Activated CD4-positive, alpha-beta T cell treated with anti-CD3 and anti-CD28 coated beads for 36 hours (primary cell): ENCODE measurements at places on chromosomes 7 and 10. TPM values are rescaled to one million over a fixed set of nuclear protein-coding genes. Genes with fewer than 3 reads are reported as not detected.

Gene BLNK
- total RNA-seq = not detected

Gene NSUN6
- 16.0 TPM for total RNA-seq

Gene CREB5
- 0.61 TPM for total RNA-seq

Gene C10orf62
- total RNA-seq = not detected

Gene OPN1SW
- not detected for total RNA-seq

Gene PRR15
- not detected for total RNA-seq

Gene SMARCD3
- total RNA-seq = 4.1 TPM

Gene SAP25
- 13.1 TPM for total RNA-seq

Gene NODAL
- not detected for total RNA-seq

Gene NKX2-3
- total RNA-seq = not detected

Gene PTPRE
- 23.0 TPM for total RNA-seq

GRCh38 chr10:82340166-82340565 is 465.2 kb downstream of the NRG3 start:
- no peak for DNase-seq

GRCh38 chr7:1811850-1812508 is 141.9 kb downstream of the ELFN1 start:
- no peak for DNase-seq

GRCh38 chr10:52314822-52315552 is 906 bp downstream of the DKK1 start:
- peak; percentile 10 for DNase-seq

DNA sequence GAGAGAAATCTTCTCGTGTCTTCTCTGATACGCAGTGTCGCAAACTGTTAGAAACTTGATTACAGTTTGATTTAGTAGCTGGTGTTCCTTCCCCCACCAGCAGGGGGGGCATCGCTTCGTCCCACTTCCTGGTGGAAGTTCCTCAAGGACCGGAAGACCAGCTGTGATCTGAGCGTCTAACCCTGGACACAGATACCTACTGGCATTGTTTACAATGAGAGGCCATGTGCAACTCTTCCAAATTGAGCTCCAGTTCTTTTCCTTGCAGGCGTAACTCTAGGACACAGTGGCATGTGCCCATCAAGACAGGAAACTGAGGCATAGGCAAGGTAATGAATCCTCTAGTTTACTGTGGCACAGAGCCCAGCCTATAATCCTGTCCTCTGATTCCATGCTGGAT is 219.0 kb downstream of the CCDC3 start:
- DNase-seq = peak; percentile 65

DNA sequence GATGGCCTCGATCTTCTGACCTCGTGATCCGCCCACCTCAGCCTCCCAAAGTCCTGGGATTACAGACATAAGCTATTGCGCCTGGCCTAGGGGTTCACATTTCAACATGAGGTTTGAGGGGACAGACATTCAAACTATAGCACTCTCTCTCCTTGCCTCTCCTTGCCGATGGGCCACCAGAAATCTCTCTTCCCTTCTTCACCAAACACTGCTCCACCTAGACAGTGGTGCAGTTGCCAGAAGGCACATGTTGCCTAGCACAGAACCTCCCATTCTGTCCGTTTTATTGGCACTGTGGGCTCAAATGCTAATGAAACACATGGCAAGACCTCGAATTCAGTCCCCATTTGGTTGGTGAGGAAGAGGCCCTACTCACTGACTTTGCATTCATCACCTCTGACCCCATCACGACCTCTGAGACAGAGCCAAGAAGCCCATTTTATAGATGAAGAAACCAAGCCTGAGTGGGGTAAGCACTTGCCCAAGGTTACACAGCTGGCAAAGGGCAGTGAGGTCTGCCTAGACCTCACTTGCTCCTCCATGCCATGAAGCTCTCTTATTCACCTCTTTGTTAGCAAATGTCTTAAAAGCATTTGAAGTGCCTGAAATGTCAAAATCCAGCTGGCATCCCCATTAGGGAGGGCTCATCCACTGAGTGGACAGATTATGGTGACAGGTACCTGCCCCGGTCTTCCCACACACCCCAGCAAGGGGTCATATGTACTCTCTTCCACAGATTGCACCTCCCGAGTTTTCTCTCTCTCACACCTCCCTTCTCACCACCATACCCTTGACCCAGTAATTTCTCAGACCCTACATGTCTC is 34.0 kb downstream of the GPRIN2 start:
- no peak for DNase-seq

GRCh38 chr10:14244801-14245211 is 85.9 kb downstream of the FRMD4A start:
- no peak for DNase-seq

DNA sequence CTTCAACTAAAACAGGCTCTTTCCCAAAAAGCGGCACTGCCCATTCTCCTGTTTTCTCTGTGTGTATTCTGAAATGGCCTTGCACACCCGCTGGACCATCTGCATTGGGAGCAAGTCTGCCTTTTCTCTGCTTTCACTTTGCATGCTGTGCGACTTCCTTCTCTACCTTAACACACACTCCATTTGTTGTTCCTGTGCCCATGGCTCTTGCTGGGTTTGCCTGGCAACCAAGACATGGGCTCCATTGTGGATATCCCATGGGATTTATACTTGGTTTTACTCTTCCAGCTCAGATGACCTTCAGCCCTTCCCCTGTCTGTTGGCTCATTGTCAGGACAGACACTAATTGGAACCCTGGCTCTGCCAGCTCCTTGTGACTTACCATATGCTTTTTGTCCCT is 465.3 kb downstream of the REEP3 start:
- DNase-seq = no peak

DNA sequence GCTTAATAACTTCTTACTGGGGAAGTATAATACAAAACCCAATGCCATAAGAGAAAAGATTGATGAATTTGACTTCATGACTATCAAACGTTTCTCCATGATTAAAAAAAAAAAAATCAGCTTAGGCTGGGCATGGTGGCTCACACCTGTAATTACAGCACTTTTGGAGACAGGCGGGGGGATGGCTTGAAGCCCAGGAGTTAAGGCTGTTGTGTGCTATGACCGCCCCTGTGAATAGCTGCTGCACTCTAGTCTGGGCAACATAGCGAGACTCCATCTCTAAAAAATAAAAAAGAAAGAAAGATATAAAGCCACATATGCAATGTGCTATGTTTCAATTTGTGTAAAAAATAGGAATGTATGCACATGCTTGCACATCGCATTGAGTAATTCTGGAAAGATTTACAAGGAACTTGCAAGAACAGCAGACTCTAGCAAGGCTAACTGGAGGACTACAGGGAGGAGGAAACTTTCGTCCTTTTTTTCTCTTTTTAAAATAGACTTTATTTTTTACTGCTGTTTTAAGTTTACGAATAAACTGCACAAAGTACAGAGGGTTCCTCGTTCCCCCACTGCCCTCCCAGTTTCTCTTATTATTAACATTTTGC is 10.3 kb upstream of the RARRES2 start:
- DNase-seq = no peak

- no peak for DNase-seq
Observed at GRCh38 chr10:116646502-116646901, 25.7 kb downstream of the PNLIPRP2 start.

DNA sequence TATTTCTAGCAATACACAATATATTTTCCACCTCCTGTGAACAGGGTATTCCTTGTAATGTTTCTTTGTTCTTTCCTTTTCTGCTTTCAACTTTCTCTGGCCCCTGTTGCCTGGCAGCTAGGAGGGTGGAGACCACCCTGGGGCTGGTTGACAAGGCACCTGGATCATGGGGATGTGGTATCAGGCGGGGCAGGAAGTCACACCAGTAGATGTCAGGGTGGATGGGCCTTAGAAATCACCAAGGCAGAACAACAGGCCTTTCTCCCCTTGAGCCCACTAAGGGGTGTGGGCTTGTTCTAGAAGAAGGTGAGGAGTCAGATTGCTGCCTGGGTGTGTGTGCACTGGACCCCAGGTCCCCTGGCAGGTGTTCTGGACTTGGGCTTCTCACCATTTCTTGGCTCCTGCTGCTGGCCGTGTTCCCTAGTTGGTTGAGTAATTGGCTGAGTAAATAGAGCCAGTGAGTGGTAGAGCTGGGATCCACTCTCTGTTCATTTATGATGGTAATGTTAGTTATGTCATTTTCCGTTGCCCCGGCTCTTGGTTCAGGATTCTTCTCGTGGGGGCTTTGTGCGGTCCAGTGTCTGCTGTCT is 24.9 kb downstream of the ZNF783 start:
- DNase-seq = no peak

DNA sequence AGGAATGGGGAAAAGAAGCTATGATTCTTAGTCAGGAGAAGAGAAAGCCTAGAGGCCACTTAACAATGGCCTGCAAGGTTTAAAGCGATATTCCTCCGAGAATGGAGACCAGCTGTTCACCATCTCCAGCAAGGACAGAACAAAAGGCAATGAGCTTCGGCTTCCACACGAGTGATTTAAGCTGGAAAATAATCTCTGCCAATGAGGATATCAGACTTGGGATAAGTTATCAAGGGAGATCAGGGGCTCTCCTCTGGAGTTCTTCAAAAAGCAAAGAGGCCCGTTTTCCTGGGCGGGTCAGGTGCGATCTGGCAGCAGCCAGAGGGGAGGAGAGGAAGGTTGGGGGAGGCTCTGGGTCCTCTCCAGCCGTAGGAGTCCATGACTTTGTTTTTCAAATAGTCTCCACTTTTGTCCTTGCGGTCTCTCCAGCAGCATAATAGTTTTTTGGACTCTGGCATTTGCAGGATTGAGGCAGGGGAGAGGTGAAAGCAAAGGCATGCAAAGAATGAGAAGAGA is 211.3 kb downstream of the SKIDA1 start:
- DNase-seq = no peak

- DNase-seq = no peak
Observed at GRCh38 chr7:149716932-149717307, 56.5 kb downstream of the ZNF467 start.

GRCh38 chr7:150337659-150338081 is 3.8 kb downstream of the RARRES2 start:
- DNase-seq = no peak

DNA sequence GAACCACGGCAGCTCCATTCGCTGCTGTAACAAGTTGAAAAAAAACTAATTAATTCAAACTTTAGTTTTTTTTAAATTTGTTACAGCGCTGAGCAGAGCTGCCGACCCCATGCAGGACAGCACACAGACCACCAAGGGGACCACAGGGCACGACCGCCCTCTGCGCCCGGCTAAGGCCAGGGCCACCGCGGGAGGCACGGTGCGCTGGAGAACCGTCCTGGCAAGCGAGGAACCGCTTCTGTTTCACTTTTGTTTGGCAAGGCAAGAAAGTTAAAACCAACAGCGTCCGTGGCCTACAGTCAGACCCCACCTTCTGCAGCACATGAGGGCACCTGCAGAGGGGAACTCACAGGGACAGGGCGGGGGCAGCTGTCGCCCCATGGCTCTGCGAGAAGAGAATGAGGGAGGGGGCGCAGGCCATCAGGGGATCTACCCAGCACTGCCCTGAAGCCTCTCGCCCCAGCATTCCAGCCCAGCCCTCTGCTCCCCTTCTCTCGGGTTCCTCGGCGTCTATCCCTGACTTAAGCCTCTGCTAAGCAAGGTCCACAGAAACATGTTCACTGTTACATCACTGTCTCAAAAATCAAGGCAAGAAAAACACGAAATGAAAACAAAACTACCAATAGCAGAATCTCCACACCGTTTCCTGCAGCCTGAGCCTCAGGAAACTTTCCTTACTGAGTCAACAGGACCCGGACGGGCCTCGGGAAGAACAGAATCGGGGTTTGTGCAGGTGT is 204.4 kb downstream of the DIP2C start:
- peak; percentile 53 for DNase-seq

- DNase-seq = peak; percentile 64
Observed at GRCh38 chr10:72254813-72255568, 18.7 kb upstream of the DDIT4 start.

GRCh38 chr7:104208421-104208780 is 588 bp upstream of the ORC5 start:
- no peak for DNase-seq

DNA sequence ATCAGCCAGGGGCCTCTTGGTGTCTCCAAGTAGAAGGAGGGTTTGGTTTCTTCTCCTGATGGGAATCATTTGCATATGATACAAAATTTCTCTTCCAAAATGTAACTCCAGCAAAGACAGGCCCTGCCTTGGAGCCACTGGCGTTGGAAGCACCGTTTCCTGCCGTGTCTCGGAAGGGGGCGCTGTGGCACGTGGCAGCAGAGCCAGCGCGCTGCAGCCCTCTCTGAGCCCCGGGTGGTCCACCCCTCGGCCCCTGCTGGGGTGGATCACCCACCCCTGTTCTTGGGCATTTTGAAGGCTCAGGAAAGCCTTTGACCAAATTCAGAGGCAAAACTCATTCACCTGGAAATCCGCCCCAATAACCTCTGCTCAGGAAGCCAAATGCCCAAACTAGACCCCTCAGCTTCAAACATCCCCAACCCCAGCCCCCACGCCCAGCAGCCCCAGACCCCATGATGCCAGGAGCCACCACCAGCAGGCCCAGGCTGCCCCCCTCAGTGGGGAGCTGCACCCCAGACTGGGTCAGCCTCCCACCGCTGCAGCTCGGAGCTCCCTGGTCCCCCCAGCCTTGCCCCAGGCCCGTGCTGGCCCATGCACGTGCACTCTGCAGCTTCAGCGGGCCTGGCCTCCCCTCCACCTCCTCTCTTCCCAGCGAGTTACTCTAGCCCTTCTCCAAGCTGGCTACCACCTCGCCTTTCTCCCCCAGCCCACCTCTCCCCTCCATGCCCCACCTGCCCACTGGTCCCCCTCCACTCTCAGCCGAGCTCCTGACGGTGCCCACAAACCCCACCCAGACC is 29.5 kb upstream of the ELFN1 start:
- no peak for DNase-seq

- DNase-seq = no peak
Observed at GRCh38 chr10:52870562-52870961, 98.0 kb upstream of the MBL2 start.

- DNase-seq = no peak
Observed at GRCh38 chr7:33509206-33509605, 379.8 kb downstream of the BBS9 start.

GRCh38 chr10:124912101-124912886 is 29.6 kb upstream of the ZRANB1 start:
- no peak for DNase-seq

- DNase-seq = peak; percentile 30
Observed at GRCh38 chr7:151088856-151089699, 2.8 kb downstream of the AGAP3 start.

DNA sequence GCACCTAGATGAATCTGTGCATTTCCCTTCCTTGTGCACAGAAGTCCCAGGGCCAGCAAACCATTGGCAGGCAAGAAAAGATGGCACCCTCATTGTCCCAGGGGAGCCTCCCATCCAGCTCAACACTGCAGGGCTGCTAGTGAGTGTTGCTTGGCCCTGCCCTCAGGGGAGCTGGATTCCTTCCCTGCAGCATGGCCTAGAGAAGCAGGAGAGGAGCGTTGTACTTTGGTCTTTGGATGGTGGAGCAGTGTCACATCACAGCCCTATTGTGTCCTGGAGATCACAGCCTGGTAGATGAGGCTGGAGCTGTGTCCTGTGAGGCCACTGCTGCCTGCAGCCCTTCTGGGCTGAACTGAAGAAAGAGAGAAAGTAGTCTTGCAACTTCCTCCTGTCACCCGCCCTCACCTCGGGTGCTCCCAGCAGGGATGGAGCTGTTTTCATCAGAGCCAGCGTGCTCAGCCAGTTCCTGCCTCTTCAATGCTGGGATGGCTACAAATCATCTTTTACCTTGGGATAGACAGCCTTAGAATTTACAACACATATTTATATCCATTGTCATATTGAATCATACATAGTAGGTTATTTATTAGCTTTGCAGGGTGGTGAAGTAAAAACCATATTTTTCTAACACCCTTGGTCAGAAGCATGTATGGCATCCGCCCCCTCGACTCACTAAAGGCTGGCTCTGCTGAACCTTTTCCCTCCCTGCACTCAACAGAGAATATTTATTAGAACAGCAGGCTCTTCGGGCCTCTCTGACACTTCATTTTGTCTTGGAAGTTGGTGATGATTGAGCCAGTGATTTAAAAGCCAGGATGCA is 43.1 kb upstream of the FAM180A start:
- no peak for DNase-seq

GRCh38 chr7:8585591-8585990 is 152.2 kb downstream of the NXPH1 start:
- no peak for DNase-seq
